ENCODE measurements at places on chromosomes 13 and 19.
A peak's percentile ranks its signal among the peaks of the same experiment; 100 is the strongest.

DNA sequence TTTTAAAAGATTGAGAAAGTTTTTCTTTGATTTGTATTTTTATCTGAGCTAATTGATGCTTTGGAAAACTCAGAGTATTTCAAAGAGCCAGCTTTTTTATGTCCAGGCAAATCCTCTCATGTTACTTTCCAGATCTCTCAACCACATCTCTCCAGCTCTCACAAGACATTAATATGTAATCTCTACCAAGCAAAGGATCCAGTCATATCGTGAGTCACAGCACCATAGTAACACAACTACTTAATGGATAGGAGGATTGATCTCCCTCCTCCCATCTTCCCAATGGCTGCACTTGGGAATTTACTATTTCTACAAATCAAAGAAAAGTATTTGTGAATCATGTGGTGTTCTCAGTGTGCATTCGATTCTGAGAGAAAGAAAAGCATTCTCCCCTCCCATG is 63.3 kb downstream of the POU4F1 start:
- DNase-seq = no peak

DNA sequence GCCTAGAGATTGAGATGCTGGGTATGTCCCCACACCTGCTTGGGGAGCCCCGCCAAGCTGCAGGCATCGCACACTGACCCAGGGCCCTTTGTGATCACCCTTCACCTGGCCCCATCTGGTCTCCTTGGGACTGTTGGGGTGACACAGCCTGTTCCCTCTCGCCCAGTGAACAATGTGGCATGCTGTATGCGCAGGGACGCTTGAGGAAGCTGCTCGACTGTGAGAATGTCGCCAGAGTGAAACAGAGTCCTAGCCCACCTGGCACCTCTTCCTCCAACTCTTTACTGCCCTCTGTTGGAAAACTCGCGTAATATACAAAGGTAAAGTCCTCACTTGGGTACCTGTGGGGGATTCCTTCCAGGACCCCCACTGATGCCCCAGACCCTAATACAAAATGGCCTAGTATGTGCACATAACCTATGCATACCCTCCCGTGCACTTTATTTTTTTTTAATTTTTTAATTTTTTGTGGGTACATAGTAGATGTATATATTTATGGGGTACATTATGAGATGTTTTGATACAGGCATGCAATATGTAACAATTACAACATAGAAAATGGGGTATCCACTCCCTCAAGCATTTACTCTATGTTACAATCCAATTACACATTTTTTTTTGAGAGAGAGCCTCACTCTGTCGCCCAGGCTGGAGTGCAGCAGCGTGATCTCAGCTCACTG is 9.0 kb downstream of the BLOC1S3 start:
- peak; percentile 19 for DNase-seq

DNA sequence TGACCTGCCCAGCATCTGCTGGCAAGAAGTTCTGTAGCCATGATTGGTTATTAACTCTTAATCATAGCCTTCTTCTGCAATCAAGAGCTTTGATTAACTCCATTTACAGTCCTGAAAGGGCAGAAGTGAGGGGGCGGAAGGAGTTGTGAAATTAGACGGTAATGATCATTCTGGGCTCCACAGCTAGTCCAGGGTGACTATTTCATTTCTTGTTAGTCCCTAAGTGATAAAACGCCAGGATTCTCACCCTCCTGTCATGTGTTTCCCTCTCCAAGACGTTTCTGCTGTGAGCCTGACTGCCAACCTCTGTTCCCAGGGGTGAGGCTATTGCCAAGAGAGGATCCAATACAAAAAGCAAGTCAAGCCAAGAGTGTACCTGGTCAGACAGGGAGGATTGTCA is 155.9 kb upstream of the IPO5 start:
- DNase-seq = no peak

- DNase-seq = no peak
Measured at GRCh38 chr19:17376935-17377600, at the start of gene PLVAP. PLVAP (minus strand) TSS chr19:17377342; CDS start chr19:17377288, 54 bp downstream.

- no peak for DNase-seq
Measured at GRCh38 chr13:98809345-98809777, 56.9 kb upstream of the SLC15A1 start.

DNA sequence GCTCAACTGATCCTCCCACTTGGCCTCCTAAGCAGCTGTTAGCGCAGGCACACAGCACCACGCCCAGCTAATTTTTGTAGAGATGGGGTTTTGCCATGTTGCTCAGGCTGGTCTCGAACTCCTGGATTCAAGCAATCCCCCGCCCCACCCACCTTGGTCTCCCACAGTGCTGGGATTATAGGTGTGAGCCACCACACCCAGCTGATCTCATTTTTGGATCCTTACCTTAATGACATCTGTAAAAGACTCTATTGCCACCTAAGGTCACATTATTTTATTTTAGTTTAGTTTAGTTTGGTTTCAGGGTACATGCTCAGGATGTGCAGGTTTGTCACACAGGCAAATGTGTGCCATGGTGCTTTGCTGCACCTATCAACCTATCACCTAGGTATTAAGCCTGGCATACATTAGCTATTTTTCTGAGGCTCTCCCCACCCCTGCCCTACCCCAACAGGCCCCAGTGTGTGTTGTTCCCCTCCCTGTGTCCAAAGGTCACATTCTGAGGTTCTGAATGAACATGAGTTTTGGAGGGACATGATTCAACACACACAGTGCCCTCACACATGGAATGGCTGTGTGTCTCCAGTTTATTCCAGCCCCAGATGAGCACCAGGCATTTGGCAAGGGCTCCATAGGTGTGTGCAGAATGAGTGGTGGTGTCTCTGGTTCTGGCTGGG is 1.3 kb downstream of the OR10H5 start:
- no peak for DNase-seq

DNA sequence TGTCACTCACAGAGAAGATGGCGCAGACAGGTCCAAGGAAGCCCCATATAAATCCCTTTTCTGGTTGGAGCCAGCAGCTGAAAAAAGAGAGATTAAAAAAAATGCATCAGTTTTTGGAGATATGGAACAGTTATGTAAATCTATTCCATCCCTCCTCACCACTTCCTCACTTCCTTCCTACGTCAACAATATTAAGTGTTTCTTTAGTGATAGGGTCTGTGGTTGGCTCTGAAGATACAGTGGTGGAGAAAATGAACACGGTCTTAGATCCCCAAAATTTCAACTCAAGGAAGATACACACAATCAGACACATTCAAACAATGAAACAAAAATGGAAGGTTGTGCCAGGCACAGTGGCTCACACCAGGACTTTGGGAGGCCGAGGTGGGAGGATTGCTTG is 31.5 kb downstream of the ADGRE2 start:
- DNase-seq = no peak
